ENCODE measurements at places on chromosomes 16 and 17.

GRCh38 chr16:84502075-84502474 lies 2.4 kb downstream of the MEAK7 start:
- no peak for DNase-seq

DNA sequence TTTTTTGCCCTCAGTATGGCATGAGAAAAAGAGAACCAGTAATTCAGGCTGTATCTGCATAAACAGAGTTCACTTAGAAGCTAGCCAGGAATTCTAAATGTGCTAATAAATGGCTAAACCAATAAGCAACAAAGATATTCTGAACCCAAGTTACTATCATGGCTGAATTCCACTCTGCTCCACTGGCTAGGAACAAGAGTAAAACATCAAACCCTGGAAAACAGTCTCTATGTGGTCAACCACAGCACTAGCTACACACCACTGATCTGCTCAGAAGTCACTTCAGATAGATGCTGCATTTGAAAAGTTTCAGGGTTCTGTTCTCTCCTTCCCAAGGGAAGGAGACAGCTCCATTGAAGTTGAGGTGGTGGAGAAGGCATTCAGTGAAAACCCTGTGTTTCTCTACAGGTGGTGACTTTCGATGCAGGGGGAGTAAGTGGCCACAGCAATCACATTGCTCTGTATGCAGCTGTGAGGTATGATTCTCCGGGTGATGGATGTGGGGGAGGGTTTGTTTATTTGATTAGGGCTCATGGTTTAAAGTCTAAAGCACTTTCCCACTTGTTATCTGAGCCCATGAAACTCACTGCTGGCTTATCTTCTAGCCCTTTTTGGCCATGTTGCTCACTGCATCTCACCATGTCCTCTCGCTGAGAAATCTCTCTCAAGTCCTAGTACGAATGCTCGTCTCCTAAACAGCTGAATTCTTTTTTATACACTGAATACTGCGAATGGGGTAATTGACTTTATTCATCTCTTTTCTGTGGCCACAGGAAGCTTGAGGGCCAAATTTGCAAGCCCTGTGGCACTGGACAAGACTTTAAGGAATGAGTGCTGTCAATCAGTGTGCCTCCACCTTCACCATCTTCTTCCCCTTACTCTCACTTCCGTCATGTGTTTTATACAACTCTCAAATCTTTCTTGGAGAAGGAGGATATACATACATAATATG lies 39.9 kb downstream of the CENPV start:
- DNase-seq, result no peak

- no peak for DNase-seq
Observed at GRCh38 chr16:79188739-79189122, 411.8 kb downstream of the MAF start.

GRCh38 chr17:66713533-66714042 lies 121.3 kb upstream of the CACNG5 start:
- DNase-seq, result no peak

DNA sequence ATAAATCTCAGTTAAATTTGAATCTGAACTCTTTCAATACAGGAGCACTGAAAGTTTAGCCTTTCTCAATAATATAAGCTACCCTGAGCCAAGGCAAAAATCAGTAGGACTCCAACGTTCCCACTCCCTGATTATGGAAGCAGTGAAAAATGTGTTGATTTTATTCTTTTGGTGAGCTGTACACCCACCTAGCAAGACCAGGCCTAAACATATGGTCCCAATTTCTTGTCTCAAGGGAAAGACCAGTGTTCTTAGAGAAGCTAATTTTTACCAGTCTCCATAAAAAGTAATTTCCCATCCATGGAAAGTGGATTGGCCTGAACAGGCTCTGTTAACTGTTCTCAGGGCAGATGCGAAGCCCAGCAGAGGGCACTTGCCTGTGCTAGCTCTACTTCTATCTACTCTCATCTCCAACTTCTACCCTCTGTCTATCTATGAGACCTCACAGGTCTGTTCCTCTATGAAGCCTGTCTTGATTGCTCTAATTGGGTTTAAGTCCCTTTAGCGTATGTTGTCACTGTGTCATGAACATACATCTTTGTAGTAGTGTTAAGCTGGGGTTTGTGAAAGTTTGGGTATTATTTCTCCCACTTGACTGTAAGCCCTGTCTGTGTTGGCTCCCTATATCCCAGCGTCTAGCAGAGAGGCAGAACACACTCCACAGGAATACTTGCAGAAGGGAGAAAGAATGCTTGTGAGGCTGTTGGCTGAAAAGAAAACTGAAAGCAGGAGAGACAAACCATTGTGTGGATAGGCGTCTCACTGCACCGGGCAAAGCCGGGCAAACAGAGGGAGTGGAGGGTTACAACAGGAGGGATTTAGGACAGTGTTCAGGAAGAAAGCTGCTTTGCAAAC lies 167.1 kb upstream of the MAF start:
- peak; percentile 8 for DNase-seq

DNA sequence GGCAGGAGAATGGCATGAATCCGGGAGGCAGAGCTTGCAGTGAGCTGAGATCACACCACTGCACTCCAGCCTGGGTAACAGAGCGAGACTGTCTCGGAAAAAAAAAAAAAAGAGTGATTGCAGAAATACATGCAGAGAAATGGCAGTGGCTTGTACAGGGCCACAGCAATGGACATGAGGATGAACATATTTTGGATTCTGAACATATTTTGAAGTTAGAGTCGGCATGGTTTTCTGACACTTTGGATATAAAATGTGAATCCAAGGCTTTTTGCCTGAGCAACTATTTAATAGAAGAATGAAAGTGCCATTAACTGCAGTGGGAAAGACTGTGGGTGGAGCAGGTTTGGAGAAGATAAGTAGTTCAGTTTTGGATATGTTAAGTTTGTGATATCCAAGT lies 35.8 kb downstream of the CPD start:
- DNase-seq, result no peak

DNA sequence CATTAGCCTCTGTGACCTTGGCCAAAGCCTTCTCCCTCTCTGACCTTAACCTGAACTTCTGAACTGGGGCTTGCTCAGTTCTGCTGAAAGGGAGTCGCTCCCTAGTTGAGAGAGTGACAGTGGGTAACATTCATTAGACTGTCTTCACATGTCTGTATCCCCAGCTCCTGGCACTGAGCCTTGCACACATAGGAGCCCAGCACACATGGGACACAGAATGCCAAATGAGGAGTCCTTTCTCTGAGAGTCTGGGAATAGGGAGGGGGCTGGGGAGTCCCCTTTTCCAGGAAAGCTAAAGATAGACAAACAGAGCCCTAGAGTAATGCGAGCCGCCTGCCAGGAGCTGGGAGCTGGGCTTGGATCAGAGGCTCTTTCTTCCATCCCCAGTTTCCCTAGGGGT lies 2.5 kb downstream of the TAC4 start:
- DNase-seq, result no peak

DNA sequence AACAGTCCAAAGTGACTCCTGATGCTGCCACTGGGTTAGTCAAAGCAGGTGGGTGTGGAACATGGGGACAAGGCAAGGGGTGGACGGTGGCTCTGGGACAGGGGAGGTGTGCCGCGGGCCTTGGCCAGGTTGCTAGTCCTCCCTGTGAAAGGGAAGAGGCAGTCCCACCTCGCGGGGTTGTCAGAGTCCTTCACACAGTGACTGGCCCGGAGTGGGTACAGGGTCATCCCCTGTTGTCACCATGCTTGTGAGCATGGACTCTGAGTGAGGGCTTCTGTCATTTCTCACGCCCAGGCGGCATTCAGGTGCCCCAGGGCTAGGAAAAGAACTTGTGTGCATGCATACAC lies 3.1 kb upstream of the ZNF469 start:
- DNase-seq, result no peak

DNA sequence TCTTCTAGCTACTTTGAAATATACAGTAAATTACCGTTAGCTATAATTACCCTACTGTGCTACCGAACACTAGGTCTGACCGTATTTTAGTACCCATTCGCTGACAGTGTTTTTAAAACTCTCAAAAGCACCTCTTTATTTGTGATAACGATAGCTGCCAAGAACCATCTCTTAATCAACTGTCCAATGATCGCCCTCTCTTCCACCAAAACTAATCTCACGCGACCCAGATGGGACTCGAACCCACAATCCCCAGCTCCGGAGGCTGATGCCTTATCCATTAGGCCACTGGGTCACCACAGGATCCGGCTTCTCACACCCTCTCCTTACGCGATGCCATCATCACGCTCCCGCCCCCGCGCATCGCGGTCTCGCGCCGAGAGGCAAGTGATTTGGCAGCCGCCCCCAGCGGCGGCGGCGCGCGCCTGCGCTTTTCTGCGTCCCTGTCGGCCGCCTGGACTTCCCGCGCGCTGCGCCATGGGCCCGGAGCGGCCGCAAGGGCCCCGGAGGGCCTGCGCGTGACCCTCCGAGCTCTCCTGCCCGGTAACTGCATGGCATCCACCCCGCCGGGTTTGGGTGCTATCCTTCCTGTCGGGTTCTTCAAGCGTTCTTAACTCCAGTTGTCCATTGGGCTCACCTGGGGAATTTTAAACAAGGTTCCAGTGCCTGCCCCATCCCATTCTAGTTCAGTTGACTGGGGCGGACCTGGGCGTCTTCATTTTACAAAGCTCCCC lies 15.7 kb upstream of the KPNA2 start:
- peak; percentile 92 for DNase-seq

GRCh38 chr16:52469775-52470174 lies 77.2 kb downstream of the TOX3 start:
- no peak for DNase-seq

GRCh38 chr17:79811868-79812352 lies 15.0 kb upstream of the CBX8 start:
- DNase-seq, result no peak

- no peak for DNase-seq
Observed at GRCh38 chr17:28398280-28398981, 7.6 kb downstream of the SLC46A1 start.

GRCh38 chr17:19762515-19762961 lies 14.4 kb upstream of the ALDH3A1 start:
- peak; percentile 35 for DNase-seq

GRCh38 chr16:81873206-81873605 lies 94.1 kb downstream of the PLCG2 start:
- DNase-seq, result no peak

All from AG09319 (cell line).